ENCODE measurements at places on chromosomes 2 and 18.

GRCh38 chr18:13823707-13824395, at the start of gene MC5R:
TSS of gene MC5R (plus strand) at chr18:13824149. CDS start at chr18:13825766, 1,617 bp downstream.
- peak; percentile 82 for DNase-seq

DNA sequence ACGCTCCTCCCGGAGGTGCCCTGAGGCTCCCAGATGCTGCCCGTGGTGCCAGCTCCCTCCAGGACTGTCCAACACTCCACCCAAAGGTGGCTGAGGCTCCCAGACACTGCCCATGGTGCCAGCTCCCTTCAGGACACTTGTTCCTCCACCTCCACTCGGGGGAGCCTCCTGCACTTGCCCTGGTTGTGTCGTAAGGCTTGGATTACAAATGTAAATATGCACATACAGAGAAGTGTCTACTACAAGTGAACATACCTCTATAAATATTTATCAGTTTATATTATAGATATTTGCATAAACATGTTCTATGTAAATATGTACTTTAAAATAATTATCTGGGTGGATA, 143.3 kb downstream of the PXDN start:
- DNase-seq: no peak

GRCh38 chr2:166841152-166841551, 47.1 kb upstream of the XIRP2 start:
- DNase-seq: no peak

- no peak for DNase-seq
Observed at GRCh38 chr2:41313082-41313481, 734.7 kb upstream of the PKDCC start.

GRCh38 chr2:127448526-127448925, 30.3 kb downstream of the PROC start:
- no peak for DNase-seq

DNA sequence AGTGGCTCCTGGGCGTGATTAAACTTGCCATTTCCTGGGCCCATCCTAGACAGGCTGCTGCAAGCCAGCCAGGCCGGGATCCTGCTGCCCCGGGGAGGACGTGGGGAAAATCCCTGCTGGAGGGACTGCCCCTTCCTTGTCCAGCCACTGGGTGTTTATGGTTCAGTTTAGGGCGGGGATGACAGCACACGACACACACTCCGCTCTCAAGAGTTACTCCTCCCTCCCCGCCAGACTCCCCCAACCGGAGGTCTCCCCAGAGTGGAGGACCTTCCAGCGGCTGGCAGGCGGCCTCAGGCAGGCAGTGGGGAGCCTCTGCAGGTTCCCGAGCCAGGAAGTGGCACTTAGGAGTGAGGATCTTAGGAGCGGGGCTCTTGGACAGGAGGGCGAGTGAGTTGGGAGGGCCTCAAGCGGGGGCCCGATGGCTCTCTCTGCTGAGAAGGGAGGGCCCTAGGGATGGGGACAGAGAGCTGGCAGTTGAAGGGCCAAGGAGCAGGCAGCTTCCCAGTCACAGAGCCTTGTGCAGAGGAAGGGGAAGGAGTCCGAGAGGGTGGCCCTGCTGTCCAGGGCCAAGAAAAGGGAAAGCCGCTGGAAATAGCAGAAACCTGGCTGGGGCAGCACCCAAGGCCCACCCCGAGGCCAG, 5.7 kb upstream of the GPR35 start:
- no peak for DNase-seq

- no peak for DNase-seq
Observed at GRCh38 chr2:172147944-172148650, 45.4 kb upstream of the DLX2 start.

- DNase-seq: no peak
Observed at GRCh38 chr18:7743256-7743655, 176.1 kb downstream of the PTPRM start.

DNA sequence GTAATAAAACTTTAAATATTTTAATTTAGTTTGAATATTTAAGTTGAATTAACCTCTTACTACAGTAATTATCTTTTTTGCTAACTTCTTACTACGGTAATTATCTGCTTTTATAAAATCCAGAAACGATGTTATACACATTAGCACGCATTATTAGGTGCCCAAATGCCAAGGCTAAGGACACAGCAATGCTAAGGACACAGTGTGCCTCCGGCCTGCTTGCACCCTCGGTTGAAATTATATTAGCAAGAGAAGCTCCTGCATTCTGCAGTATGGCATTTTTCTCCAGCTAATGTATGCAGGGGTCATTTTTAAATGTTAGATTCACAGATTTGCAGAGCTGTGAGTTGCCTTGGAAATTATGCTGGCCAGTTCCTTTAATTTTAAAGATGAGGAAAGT, 220.0 kb downstream of the NEDD4L start:
- no peak for DNase-seq

DNA sequence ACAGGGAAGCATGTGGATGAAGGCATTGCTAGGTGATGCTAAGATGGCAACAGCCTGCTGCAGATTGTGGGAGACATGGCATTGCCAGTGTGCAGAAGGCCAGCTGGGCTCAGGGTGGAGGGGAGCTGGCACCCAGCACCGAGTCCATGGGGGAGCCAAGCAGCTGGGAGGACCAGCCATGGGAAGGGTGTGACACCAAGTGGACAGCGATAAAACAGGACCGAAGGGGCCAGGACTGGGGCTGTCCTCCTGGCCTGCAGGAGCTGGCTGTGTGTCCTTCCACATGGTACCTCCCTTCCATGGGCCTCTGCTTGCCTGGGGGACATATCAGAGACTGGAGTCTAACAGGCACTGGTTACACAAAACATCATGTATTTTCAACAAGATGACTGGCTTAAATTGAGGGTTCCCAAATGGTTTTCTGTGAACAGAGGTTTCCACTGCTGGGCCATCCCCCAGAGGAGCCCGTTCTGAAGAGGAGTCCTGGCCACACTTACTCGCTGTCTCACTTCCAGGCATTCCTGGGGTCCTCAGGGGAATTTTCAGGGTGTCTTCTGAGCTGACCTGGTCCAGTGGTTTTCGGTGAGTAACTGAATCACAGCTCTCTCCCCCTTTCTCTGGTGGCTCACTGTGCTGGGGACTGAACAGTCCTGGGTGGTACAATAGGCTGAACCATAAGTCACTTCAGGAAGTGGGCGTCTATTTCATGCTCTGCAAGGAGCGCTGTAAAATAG, 60.4 kb upstream of the TNP1 start:
- DNase-seq: no peak

DNA sequence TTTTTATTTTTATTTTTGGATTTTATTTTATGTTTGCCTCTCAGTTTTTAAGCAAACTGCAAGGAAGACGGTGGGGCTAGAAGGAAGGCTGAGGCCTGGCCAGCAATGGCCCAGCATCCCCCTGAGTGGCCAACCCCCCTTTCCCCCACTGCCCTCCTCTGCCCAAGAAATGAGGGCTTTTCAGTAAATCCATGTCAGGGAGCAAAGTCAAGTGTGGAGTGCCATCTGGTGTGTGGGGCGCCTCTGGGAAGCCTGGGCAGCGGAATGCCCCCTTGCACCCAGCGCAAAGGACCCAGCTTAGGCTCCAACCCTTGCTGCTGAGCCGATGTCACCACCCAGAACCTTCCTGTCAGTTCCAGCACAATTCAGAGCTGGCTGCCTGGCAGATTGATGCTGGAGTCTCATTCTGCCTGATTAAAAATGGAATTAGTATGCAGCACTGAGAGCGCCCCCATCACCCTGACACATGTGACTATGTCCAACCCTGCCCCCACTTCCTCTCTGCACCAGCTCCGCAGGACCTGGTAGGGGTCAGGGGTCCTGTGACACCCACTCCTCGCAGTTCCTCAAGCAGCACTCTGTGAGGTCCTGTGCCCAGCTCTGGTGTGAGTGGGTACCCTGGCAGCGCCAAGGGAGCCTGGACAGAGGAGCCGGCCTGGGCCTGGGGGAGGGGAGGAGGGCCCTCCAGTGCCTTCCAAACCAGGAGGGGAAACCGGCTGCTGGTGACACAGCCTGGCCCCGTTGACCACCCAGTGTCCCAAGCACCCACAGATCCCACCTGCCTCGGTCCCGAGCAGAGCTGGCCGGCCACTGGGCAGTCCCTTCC, 9.2 kb upstream of the ALPP start:
- no peak for DNase-seq

DNA sequence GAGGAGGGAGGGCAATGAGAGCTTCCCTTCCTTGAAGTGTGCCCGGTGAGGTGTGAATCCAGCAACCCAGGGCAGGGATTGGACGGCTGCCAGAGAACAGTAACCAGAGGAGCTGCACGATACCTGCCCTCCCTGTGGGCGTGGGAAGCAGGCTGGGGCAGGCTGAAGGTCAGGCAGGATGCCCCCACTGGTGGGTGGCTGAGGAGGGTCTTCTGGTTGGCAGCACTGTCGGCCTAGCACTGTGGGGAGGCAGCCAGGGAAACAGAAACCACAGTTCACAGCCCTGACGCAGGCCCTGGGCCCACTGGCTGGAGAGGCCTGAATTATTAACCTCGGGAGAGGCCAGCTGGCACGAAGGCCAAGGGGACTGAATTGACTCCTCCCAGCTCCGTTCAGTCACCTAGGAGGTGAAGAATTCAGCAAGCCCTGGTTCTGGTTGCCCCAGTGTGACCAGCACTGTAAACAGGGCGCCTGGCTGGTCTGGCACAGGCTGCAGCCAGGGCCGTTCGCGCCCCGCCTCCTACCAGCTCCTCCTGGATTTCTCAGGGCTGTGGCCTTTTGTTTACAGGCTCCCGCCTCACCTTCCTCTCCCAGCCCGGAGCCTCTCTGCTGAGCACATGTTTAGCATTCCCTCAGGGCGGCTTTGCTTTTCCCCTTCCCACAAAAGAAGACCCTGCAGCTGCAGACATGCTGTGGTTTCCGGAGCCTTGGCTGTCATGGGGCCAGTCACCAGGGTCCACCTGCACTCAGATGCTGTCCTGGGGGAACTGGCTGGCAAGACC, 97.8 kb downstream of the B3GNT2 start:
- no peak for DNase-seq

DNA sequence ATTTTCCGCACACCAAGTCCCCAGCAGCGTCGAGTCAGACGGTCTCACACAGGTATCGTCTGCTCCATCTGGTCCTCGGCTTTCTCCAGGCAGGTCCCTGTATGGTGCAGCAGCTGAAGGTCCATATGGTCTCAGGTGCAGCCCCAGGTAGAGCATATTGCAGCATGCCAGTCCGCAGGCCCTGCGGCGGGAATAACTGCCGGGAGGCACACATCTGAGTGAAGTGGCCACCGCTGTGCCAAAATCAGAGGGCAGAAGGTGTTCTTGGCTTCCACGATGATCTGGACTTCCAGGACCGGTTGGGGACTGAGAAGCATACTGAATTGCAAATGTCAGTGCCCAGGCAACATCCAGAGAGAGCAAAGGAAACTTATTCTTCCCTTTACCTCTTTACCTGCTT, 320.3 kb downstream of the RNF144A start:
- no peak for DNase-seq

DNA sequence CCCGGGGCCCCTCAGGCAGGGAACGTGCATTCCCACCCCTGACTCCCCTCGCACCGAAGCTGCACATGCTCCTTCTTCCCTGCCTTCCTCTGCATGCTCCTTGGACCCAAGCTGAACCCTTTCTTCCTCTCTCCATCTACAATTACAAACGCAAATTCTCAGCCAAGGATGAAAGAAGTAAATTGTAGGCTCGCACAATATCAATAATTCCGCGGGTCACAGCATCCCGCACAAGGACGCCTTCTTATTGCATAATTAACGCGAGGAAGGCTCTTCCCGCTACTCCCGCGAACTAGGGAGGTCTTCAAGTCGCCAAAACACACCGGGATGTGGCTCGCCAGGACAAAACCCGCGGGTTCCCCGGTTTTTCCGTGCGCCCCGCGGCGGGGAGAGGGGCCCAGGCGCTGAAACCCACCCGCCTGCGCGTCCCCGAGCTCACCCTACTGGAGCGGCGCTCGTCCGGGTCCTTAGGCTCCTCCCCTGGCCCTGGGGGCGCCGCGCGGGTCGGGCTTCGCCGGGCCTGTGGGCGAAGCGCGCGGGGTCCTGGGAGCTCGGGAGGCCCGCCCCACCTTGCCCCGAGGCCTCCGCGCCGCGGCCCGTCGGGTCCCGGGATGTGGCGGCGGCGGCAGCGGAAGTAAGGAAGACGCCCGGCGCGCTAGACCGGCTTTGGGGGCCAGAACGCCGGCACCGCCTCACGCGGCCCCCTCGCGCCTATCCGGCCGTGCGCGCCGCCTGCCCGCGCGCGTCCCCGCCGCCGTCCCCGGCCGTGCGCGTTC, at the start of gene CHST10:
TSS of gene CHST10 (minus strand) at position 734 of the 776 bp plus-strand sequence. CDS start 10,993 bp downstream, outside the sequence.
- DNase-seq: peak; percentile 68

- peak; percentile 78 for DNase-seq
Observed at GRCh38 chr2:6865346-6866274, at the start of gene CMPK2. TSS of gene CMPK2 (minus strand) at chr2:6865907. CDS start at chr2:6865696, 211 bp downstream.

- DNase-seq: no peak
Observed at GRCh38 chr18:57705832-57706595, 84.4 kb upstream of the NARS1 start.

- no peak for DNase-seq
Observed at GRCh38 chr2:207484444-207485391, 45.0 kb upstream of the CREB1 start.

- DNase-seq: no peak
Observed at GRCh38 chr18:13256444-13257305, 38.1 kb downstream of the LDLRAD4 start.

DNA sequence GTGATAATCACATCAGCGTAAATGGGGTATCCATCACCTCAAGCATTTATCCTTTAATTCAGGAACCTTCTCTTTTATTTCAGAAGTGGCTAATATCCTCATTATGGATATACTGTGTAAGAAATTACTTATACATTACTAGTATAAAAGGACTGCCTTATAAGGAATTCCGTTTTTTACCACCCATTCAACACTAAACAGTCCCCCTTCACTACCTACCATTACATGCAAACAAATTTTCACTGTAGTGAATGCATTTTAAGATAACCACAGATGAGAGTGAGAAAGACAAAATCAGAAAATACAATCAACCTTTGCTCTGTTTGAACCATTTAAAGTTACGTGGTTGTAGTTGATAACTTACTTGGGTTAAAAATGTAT, 551.2 kb downstream of the RNF144A start:
- no peak for DNase-seq

DNA sequence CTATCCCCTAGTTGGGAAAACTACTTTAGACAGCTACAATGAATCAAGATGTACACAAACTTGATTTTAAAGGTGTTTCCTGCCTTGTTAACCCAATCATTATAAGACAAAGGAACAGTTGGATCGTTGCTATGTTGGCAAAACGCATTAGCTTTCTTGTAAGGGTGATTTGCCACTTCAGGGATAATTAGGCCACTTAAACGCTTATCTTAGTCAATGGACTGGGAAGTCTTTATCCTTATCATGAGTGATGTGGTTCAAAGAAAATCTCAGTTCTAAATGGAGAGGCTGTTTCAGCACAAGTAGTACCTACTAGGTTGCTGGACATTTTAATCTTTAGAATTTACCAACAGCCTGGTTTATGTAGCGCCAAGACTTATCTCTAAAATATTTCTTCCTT, 406.1 kb upstream of the MEX3C start:
- DNase-seq: no peak

- no peak for DNase-seq
Observed at GRCh38 chr2:217816396-217816869, 186.4 kb downstream of the TNS1 start.

GRCh38 chr2:45524016-45524415, 87.1 kb downstream of the SRBD1 start:
- DNase-seq: no peak
